NCI-H446 treated with DMSO at 0.1 percent for 48 hours (cell line): ENCODE measurements at places on chromosomes 2 and 18.

- DNase-seq, result no peak
Measured at GRCh38 chr2:234852941-234853340, 98.9 kb upstream of the SH3BP4 start.

GRCh38 chr2:2765839-2766495, 434.9 kb upstream of the MYT1L start:
- no peak for DNase-seq

DNA sequence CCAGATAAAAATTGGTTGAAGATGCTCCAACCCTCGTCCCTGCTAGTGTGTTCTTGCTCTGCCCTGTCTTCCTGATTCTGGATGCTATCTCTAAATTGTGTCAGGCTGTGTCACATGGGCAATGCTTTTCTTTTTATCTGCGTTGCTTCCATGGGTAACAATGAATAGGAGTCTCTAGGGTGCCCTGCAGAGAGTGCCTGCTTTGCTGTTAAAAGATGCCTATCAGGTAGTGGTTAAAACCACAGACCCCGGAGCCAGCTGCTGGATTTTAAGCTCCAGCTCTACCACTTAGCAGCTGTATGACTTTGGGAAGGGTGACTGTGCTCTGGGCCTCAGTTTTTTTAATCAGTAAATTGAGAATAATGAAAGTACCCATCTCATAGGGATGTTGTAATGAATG, 340.3 kb downstream of the PLCL1 start:
- DNase-seq, result no peak

- DNase-seq, result no peak
Measured at GRCh38 chr2:64626146-64626809, 27.4 kb downstream of the SERTAD2 start.

DNA sequence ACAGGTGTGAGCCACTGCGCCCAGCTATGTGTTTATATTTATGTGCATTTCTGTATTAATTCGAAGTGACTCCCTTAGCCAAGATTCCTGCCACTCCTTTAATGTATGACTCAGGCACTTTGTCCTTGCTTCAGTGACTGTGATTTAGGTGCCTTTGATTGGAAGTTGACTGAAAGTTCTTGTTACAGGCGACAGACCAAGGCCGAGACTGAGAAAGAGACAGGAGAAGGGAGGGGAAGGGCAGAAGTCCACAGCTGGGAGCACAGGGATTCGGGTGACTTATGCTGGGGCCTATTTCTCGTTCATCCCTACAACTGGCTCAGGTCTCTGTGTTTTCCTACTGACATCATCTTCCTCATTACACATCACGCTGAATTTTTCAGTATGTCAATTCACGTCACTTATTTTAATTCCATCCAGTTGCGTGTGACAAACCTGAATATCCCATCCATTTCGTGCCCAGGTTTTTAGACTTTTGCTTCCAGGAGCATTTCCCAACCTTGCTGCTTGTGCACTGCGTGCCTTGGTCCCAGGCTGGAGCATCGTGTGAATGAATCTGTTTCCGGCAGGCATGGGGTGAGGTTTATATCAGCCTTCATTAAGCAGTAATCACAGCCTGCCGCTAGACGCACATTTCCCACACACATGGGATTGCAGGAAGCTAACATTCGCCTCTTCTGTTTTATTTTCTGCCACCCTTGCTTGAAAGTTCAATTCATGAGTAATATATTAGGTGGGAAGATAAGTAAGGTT, 42.4 kb downstream of the TMEM18 start:
- no peak for DNase-seq

DNA sequence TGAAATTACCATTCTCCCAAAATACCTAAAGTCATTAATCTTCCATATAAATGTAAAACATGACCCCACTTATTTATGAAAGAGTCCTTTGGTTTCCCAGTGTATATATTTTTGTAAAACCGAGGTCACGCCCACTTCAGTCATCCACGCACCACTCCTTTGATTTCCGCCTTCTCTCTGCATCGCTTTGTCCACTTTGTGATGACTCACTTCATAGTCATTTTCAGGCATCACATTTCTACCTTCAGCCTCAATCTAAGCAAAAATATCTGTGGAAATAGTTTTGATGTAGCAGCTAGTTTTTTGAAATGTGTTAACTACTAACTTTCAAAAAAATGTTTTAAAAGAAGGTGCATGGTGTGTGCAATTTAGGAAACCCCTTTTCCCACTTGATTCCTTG, 793.5 kb upstream of the SOX11 start:
- no peak for DNase-seq

GRCh38 chr2:95500854-95501253, 16.3 kb upstream of the TRIM43B start:
- no peak for DNase-seq

DNA sequence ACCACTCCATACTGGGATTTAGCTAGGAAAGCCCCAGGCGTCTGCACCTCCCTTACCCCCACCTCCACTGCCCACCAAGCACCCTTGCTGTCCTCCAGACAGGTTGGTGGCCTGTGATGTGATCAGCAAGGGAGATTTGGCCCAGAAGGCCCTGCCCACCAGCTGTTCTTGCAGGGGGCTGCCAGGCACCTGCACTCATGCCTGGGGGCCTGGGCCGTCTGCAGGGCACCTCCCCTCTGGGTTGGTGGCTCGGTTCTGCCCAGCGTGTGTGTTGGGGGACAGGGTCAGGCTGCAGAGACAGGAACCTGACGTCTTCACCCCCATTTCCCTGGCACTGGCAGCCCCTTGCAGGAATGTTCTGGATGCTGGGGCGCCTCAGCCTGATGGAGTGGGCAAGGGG, 5.8 kb downstream of the DNMT3A start:
- no peak for DNase-seq

- DNase-seq, result no peak
Measured at GRCh38 chr2:38438883-38439612, 62.0 kb upstream of the ATL2 start.

- no peak for DNase-seq
Measured at GRCh38 chr2:241563031-241563507, 4.5 kb downstream of the BOK start.

GRCh38 chr2:227388537-227389011, 825 bp upstream of the SCYGR1 start:
- no peak for DNase-seq

- no peak for DNase-seq
Measured at GRCh38 chr2:147515213-147515612, 329.6 kb upstream of the ACVR2A start.

DNA sequence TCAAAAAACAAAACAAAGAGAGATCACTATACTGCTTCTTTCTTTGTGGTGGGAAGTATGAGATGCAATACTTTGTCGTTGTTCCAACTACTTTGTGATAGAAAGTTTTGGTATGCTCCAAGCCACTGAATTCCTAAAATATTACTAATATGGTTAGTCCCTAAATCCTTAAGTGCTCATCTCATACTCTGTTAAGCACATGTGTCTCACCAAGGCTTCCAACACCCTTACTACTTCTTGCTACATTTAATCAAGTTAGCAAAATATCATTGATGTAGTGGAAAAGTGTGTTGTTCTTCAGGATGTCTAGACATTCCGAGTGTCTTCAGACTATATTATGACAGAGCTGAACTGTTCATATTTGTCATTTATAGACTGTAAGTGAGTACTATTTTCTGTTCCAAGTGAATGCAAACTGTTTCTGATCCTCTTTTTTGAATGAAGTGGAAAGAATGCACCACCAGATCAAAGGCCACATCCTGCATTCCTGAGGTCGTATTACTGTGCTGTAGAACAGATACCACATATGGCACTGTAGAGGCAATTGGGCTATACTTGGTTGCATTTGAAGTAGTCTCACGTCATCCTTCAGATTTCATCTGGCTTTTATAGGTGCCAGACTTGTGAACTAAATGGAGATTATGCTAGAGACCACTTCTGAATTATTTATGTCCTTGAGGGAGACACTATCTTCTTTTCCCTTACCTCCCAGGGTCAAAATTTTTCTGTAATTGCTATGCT, 298.4 kb upstream of the ZNF521 start:
- no peak for DNase-seq
